A549 treated with dexamethasone at 1 μM for 4 hours (cell line): ENCODE measurements at places on chromosomes 7 and 10. TPM values are rescaled to one million over a fixed set of nuclear protein-coding genes. Genes with fewer than 3 reads are reported as not detected.

The WIPF3 gene
- 0.39 to 0.65 TPM (median 0.62 TPM) in 5 replicates for total RNA-seq

The RAB19 gene
- not detected in 5 replicates for total RNA-seq

The PAX4 gene
- total RNA-seq, result not detected in 5 replicates

The TAS2R41 gene
- not detected in 5 replicates for total RNA-seq

The ZNF425 gene
- 1.1 to 1.9 TPM (median 1.5 TPM) in 5 replicates for total RNA-seq

The WNT8B gene
- 0.05 TPM in 1 of 5 replicates, not detected in the others for total RNA-seq

The PLEKHS1 gene
- 0.03 to 0.05 TPM (median 0.04 TPM) in 4 of 5 replicates, not detected in the other for total RNA-seq

The CFAP69 gene
- 1.2 to 2.3 TPM (median 2.0 TPM) in 5 replicates for total RNA-seq

The HOXA2 gene
- 0.61 to 0.88 TPM (median 0.69 TPM) in 5 replicates for total RNA-seq

The TAX1BP1 gene
- total RNA-seq, result 67.9 to 91.1 TPM (median 83.1 TPM) in 5 replicates

The CYP2C18 gene
- 0.07 to 0.11 TPM (median 0.08 TPM) in 3 of 5 replicates, not detected in the others for total RNA-seq

The CLCN1 gene
- 0.03 to 0.06 TPM (median 0.05 TPM) in 3 of 5 replicates, not detected in the others for total RNA-seq

The ALDH18A1 gene
- 48.0 to 52.9 TPM (median 51.4 TPM) in 5 replicates for total RNA-seq

The IGFBP3 gene
- total RNA-seq, result 119 to 192 TPM (median 156 TPM) in 5 replicates

The CABCOCO1 gene
- total RNA-seq, result 0.12 to 0.34 TPM (median 0.25 TPM) in 5 replicates

The FAM20C gene
- 32.5 to 50.4 TPM (median 47.6 TPM) in 5 replicates for total RNA-seq

The TMEM26 gene
- 0.04 to 0.08 TPM (median 0.07 TPM) in 5 replicates for total RNA-seq

The MNX1 gene
- 2.8 to 4.8 TPM (median 4.2 TPM) in 5 replicates for total RNA-seq

The COL26A1 gene
- total RNA-seq, result 0.42 to 0.72 TPM (median 0.64 TPM) in 5 replicates

The HELLS gene
- total RNA-seq, result 24.4 to 28.3 TPM (median 27.3 TPM) in 5 replicates

The RBM28 gene
- 52.9 to 60.4 TPM (median 55.3 TPM) in 5 replicates for total RNA-seq

The AFAP1L2 gene
- total RNA-seq, result 20.2 to 24.3 TPM (median 21.7 TPM) in 5 replicates

The STEAP1 gene
- total RNA-seq, result 15.0 to 17.6 TPM (median 16.8 TPM) in 5 replicates

The CYP26C1 gene
- total RNA-seq, result 0.02 TPM in 1 of 5 replicates, not detected in the others

The KIAA1217 gene
- 1.0 to 1.9 TPM (median 1.4 TPM) in 5 replicates for total RNA-seq

The LIPN gene
- not detected in 5 replicates for total RNA-seq

The LGI1 gene
- total RNA-seq, result not detected in 5 replicates

The TRIL gene
- not detected in 5 replicates for total RNA-seq

The RNF148 gene
- not detected in 5 replicates for total RNA-seq

The RNF32 gene
- total RNA-seq, result 0.70 to 2.1 TPM (median 1.5 TPM) in 5 replicates

The CYP3A5 gene
- 1.3 to 1.8 TPM (median 1.4 TPM) in 5 replicates for total RNA-seq

The KEL gene
- 0.05 TPM in 1 of 5 replicates, not detected in the others for total RNA-seq

The LLCFC1 gene
- total RNA-seq, result not detected in 5 replicates

The VSTM2A gene
- 0.08 TPM in 2 of 5 replicates, not detected in the others for total RNA-seq

The AGAP9 gene
- total RNA-seq, result 5.4 to 10.1 TPM (median 9.6 TPM) in 5 replicates

The XPNPEP1 gene
- 32.0 to 39.6 TPM (median 37.2 TPM) in 5 replicates for total RNA-seq

The RARRES2 gene
- total RNA-seq, result 0.28 TPM in 1 of 5 replicates, not detected in the others
